ENCODE measurements at places on chromosomes 2 and 18.
A peak's percentile ranks its signal among the peaks of the same experiment; 100 is the strongest.

GRCh38 chr2:230042195-230042594 lies 26.5 kb downstream of the SLC16A14 start:
- no peak for DNase-seq

DNA sequence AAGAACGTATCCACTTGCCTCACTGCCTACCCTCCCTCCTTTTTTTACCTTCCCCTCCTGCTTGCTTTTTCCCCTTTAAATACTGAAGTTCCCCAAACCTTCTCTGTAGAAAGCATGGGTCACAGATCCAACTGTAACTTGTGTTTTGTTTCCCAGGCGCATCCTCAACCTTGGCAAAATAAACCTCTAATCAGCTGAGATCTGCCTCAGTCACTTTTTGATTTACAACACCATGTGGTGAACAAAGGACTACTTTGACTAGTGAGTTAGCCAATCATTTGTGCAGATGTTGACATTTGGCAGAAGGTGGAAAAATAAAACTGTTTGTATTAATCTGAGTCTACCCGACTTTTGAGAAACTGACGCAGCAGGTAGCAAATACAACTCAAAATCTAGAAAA lies 23.3 kb upstream of the MCM6 start:
- DNase-seq, result no peak

DNA sequence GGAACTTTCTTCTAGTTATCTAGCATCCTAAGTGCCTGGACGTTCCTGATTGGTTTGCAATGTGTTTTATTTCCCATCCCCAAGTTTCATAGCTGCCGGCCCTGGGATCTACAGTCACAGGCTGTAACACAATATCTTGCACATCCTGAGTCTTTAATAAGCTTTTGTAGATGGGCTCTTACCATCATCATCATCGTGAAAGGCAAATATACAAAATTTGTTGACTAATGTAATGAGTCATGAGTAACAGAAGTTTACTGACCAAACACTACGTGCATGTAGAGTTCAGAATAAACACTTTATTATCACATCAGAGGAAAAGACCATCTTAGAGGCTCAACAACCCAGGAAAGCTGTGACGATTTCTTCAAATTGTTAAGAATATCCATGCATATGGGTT lies 8.1 kb upstream of the TYMS start:
- DNase-seq, result no peak

DNA sequence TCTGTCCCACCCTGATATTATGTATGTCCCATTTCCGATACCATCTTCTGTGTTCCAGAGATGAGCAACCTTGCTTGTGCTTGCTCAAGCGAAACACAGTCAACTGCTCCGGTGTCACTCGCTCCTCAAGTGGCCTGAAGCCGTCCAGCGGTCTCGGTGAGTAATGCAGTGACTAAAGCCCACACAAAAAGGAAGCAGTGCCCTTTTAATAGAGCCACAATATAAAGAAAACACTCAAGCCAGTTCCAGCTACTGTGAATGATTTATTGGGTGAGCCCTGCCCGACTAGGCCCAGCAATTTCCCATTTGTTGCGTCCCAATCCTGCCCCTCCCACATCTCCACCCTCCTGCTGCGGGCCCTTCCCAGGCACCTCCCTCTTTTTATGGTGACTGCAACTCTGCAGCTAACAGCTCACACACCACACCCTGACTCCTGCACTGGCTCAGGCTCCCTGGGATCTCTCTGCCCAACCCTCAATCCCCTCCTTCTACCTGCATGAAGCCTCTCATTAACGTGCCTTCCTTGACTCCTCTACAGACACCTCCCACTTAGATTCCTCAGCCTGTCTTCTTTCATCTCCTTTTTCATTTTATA lies 44.2 kb upstream of the DSC1 start:
- DNase-seq, result peak; percentile 67

- no peak for DNase-seq
Measured at GRCh38 chr2:129165006-129165405, 814.5 kb upstream of the RAB6C start.

GRCh38 chr2:234865586-234865985 lies 86.2 kb upstream of the SH3BP4 start:
- no peak for DNase-seq

DNA sequence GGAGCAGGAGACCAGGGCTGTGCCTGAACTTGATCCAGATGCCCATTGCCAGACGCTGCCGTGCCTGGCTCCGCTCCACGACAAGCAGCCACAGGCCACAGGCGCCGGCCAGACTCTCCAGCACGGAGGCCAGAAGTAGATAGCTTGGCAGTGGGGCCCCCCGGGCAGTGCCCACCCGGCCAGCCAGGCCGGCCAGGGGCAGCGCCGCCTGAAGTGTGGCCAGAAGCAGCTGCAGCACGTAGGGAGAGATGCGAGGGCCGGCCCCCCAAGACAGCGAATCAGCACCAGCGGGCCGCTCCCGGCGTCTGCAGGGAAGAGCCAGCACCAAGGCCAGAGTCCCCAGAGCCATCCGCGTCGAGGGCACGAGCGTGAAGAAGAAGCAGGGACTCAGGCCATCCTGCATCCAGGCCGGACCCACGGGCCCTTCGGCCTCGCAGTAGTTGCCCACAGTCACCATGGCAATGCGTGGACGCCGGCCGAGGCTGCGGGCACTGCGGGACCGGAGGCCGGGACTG lies 484 bp downstream of the ABCB6 start:
- peak; percentile 69 for DNase-seq

GRCh38 chr18:21575656-21576055 lies 24.8 kb downstream of the ESCO1 start:
- no peak for DNase-seq

GRCh38 chr2:8802741-8803140 lies 34.7 kb downstream of the KIDINS220 start:
- no peak for DNase-seq

DNA sequence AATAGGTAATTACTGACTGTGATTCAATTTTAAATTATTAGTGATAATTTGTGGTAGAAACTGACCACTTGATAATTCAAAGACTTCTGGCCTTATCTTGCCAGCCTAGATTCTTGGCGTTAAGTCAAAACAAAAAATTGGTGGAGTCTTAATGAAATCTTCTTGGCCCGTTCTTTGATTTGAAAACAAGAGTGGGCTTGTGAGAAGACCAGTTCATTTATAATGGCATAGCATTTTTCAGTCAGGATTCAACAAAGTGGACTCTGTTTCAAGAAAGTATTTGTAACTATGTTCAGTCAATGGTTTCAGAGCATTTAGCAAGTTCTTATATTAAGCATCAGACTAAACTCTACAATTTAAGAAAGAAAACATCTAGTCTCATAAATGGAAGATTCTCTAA lies 26.0 kb downstream of the ITGA4 start:
- DNase-seq, result no peak

GRCh38 chr2:144445196-144445595 lies 74.7 kb downstream of the ZEB2 start:
- no peak for DNase-seq

GRCh38 chr2:145258903-145259579 lies 739.1 kb upstream of the ZEB2 start:
- no peak for DNase-seq

- peak; percentile 91 for DNase-seq
Measured at GRCh38 chr2:45237850-45238542, 228.7 kb upstream of the SIX2 start.

GRCh38 chr18:45958730-45959129 lies 8.4 kb downstream of the EPG5 start:
- DNase-seq, result no peak

- DNase-seq, result no peak
Measured at GRCh38 chr2:241771286-241772062, 5.1 kb upstream of the GAL3ST2 start.

DNA sequence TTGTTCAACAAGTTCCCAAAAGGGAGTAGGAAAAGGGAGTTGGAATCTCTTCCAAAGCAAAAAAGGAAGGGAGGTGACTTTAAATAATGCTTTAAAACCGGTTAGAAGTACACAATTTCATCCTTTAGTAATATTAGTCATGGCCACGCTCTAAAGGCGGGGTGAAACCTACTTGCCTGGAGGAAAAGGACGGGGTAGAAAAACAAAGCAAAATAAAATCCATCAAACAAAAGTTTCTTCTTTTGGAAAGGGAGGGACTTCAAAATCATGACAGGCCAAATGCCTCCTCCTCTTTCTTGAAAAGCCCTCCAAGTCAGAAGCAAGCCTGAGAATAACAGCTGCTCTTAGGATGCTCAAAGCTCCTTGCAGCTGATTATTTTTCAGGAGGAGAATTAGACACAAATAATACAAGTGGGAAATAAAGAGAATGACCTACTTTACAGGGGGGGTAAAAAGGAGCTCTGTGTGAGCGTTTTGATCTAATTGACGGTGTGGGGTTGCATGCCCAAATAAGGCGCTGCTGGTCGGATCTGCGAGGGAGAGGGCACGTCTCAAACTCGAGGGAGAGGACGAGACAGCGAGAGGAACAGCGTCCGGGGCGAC lies 1.8 kb upstream of the NPAS2 start:
- DNase-seq, result peak; percentile 53

- no peak for DNase-seq
Measured at GRCh38 chr2:159854481-159854880, 56.5 kb upstream of the CD302 start.

DNA sequence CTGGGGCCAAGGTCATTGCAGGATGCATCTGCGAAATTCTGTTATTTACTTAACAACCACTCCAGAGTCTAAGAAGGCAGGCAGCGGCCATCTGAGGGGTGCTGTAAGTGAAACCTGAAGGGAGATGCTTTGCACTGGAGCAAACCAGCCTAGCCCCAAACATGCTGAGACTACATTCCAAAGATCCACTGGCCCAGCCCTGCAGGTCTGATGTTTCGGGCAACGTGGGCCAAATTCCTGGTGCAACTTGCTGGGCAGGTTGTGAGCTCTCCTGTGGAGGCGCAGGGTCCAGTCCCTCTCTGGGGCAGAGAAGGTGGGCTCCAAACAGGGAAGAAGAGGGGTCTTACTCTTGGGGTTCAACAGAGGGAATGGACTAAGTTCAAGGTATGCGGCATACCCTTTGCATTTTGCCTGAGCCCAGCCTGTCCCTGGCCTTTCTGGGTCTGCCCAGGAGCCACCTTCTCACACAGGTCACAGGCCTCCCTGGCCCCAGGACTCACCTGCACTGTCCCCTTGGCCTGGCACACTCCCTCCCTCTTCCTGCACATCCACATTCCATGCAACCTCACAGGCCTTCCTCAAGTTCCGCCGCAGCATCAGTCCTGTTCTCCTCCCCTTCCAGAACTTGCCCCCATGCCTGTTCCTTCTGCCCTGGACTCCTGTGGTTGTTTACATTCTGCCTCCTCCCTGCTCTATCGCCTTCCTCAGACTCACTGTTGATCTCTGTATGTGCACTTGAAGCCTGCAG lies 5.1 kb upstream of the MAL start:
- DNase-seq, result no peak

GRCh38 chr2:220440731-220441130 lies 813.3 kb downstream of the SLC4A3 start:
- no peak for DNase-seq

- DNase-seq, result no peak
Measured at GRCh38 chr2:68926796-68927195, 25.9 kb downstream of the GKN2 start.

GRCh38 chr2:173696274-173696673 lies 268.9 kb downstream of the SP3 start:
- no peak for DNase-seq

DNA sequence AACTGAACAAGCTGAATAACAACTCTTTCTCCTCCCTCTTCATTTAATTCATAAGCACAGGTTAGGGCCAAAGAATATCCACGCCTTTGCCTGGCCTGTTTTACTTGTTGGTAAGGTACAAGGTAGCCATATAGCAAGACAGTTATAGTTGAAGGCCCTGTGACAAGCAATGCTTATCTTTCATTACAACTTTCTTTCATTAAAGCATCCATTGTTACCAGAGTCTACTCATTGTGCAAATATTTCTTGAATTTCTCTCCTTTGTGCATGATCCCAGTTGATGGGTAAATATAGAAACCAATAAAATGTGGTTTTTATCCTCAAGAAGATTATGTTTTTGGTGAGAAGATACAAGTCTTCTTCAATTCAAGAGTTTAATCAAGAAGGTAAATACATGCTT lies 140.2 kb downstream of the UBE2E3 start:
- DNase-seq, result no peak

- no peak for DNase-seq
Measured at GRCh38 chr2:124320051-124320688, 295.1 kb downstream of the CNTNAP5 start.

- peak; percentile 13 for DNase-seq
Measured at GRCh38 chr18:23053776-23054457, 81.4 kb upstream of the CABLES1 start.

DNA sequence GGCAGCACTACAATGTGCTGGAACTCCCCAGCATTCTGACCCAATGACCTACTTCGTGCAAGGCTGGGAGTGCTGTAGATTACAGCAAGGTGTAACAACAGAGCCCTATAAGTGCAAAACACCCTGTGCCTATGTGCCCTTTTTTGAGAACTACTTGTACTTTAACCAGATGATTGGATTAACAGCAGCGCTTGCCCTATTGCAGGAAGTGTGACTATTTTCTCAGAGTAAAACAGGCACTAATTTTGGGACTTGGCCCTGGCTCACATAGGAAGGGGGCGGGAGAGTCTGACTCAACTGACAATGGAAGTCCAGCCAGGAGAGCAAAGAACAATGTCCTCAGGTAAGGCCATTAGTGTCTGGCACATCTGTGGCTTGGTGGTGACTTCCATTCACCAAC lies 35.6 kb upstream of the RNF125 start:
- DNase-seq, result no peak

GRCh38 chr2:56021579-56021978 lies 98.0 kb upstream of the EFEMP1 start:
- no peak for DNase-seq

DNA sequence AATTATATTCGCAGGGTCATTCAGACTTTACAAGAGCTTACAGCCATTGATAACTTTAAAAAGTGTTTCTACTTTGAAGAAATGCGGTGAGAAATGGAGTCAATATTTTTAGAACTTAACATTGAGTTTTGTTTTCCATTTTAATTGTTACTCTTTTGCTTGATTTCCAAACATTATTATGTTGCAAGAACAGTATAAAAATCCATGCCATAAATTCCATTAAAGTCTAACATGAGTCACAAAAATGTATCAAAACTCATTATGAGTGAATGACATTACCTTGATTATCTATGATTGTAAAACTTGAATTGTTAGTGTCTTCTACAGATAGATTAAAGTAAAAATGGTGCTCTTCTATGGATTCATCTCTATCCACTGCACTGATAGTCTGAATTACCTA lies 92.6 kb downstream of the CDH19 start:
- DNase-seq, result no peak

- no peak for DNase-seq
Measured at GRCh38 chr2:99714349-99714748, 224.5 kb upstream of the REV1 start.

GRCh38 chr18:51980101-51980500 lies 359.9 kb upstream of the DCC start:
- no peak for DNase-seq

- DNase-seq, result no peak
Measured at GRCh38 chr2:222572751-222573174, 83.1 kb downstream of the FARSB start.

DNA sequence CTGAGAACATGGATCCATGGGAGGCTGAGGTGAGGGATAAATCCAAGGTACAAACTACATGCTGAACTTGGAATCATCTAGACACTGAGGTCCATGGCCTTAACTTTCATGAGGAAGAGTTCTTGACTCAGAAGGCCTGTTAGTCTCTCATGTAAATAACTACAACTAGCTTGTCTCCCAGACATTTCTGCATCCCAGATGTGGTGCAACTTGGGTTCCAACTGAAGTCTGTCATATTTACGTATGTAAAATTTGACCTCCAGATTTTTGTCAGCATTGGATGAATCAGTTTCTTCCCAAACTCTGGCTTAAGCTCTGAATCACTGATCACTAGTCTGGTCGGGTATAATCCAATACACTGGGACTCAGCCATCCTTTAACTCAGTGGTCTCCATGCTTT lies 306.9 kb downstream of the PDE11A start:
- DNase-seq, result no peak

GRCh38 chr18:67862069-67862468 lies 345.5 kb upstream of the DSEL start:
- no peak for DNase-seq
